Karpas-422 (cell line): ENCODE measurements at places on chromosomes 16 and 17.

- no peak for DNase-seq
Measured at GRCh38 chr17:63189082-63189481, 223.0 kb downstream of the TANC2 start.

GRCh38 chr17:28949185-28950016 lies 1.9 kb downstream of the PHF12 start:
- peak; percentile 89 for DNase-seq

GRCh38 chr17:79984045-79984840 lies 51.4 kb downstream of the TBC1D16 start:
- DNase-seq = no peak

DNA sequence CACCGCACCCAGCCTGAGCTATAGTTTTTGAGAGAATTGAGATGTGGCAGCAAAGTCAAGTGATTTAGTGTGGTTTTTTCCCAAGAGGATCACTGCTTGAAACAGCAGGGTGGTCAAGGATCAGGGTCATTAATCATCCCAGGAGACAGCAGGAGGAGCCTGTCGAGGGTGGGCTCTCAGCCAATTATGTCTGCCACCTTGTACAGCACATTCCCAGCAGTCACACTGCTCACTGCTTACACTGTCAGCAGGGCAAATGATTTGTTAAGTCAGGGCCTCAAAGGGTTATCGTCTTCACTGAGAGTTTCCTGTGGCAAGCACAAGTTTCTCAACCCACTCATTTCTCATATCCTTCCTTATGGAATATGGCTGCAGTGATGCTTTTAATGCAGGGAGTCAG lies 13.2 kb downstream of the B3GNT9 start:
- no peak for DNase-seq

DNA sequence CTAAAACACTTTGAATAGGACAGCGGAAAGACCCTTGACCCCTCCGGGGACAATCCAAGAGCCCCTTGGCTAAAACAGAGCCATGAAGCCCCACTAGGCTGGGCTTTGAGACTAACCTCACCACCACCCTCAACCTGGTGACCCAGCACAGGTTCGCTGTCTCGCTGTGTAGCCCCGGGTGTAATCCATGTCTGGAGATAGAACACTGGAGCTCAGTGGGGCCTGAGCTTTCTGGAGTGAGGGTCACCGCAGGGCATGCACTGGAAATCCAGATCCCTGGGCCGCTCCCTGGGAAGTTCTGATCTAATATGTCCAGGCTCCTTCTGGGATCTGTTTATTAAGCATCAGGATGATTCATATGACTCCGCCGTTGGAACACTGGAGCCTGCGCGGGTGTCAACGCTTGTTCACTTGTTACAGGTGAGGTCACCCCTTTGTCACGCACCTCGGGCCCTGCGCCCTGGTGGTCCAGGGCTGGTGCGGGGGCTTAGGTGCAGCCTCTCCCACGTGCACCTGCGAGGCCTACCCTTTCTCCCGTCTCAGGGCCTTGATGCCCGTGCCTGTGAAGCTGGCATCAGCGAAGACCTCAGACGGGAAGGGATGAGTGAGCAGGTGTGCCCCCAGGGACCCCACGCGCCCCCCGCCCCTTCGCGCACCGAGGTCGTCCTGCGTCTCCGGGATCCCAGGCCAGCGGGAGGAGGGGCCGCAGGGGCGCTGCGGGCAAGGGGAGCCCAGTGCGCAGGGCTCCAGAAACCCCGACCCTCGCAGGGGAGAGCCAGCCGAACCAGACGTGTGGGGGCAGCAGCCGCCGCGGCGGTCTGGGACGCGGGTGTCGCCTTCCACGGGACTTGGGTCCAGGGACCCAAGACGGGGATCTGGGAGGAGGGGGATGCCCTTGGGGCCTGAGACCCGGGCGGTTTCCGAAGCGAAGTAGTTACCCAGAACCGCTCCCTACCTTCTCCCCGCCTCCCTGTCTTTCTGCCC lies 224.1 kb upstream of the FOXF1 start:
- DNase-seq = no peak

- no peak for DNase-seq
Measured at GRCh38 chr16:16062023-16062937, 112.9 kb downstream of the ABCC1 start.

DNA sequence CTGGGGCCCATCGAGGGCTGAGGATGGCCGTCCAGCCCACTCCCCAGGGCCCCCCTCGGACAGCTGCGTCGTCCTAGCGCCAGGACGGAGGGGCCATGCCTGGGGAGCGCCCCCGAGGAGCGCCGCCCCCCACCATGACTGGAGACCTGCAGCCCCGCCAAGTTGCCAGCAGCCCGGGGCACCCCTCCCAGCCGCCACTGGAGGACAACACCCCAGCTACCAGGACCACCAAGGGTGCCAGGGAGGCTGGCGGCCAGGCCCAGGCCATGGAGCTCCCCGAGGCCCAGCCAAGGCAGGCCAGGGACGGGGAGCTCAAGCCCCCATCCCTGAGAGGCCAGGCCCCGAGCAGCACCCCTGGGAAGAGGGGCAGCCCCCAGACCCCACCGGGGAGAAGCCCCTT lies 25.7 kb upstream of the ZFPM1 start:
- no peak for DNase-seq

DNA sequence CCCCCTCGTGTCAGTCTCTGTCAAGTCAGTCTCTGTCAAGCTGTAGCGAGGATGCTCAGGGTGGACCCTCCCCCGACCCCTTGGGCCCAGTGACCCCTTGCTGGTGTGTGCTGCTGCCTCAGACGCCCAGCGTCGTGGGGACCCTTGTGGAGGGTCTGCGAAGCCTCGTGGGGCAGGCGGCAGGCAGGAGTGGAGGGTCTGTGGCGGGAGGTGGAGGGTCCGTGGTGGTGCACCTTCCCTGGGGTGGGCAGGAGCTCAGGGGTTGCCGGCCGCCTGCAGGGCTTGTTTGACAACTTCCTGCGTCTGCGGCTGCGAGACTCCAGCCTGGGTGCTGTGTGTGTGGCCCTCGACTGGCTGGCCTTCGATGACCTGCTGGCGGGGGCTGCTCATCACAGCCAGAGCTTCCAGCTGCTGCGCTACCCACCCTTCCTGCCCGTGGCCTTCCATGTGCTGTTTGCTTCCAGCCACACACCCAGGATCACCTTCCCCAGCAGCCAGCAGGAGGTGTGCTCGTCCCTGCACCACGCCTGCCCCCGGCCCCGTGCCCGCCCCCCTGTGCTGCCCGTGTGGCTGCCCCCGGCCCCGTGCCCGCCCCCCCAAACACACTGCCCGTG lies 5.6 kb downstream of the GNG13 start:
- DNase-seq = no peak

GRCh38 chr16:4611337-4612021 lies 3.2 kb downstream of the UBALD1 start:
- DNase-seq = no peak

- DNase-seq = no peak
Measured at GRCh38 chr17:34167354-34167753, 87.7 kb upstream of the CCL2 start.

DNA sequence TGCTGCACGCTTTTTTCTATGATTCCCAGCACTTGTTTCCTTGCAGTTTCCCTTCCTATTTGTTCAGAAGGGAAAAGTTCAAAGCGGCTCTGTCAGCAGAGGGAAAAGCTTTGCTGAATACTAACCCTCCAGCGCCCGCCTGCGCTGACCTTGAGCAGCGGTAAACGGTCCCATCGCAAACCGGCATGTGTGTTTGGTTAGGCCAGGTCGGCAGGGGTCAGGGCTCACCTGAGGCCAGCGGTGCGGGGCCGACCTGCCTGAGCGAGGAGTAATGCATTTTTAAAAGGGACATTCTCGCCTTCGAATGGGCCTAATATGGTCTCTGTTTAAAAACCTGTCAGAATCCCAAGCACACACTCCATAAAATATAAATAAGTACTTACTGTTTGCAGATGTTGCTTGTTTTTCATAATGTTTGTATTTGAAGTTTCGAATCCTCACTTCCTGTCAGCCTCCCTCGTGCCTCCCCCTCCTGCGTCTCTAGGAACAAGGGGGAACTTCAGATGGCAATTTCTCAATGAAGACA lies 110.1 kb downstream of the IRX3 start:
- no peak for DNase-seq

DNA sequence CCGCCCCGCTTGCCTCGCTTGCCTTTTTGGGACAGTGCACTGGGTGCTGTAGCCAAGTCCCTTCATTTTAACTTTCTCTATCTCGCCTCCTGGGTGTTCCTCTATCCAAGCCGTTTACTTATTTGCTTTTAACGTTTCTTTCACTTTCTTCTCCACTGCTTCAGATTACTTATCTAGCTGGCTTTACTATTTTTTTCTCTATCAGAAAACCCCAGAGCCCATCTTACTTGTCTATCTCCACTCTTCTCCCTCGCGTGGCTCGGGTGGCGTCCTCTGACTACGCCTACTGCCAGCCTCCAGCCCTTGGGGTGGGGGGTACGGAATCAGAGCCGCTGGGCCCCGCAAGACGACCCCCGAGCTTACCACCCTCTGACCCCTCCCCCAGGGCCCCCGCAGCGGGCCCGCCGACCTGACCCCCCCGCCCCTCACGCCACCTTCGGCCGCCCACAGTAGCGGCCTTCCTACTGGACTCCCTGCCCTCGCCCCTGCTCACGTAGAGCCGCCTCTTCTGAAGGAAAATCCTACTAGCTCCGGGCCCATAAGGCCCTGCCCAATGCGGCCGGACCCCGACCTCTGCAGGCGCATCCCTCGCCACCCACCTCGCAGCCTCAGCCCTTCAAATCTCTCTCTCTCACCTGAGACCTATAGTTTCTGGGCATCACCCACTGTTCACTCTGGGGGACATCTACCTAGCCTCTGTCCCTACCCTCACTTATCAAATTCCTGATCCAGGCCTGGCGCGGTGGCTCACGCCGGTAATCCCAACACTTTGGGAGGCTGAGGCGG lies 1.0 kb upstream of the SLC12A4 start:
- DNase-seq = no peak

- no peak for DNase-seq
Measured at GRCh38 chr16:71915350-71915749, 20.0 kb downstream of the IST1 start.

- DNase-seq = no peak
Measured at GRCh38 chr16:59205403-59205802, 471.3 kb upstream of the GOT2 start.

- DNase-seq = peak; percentile 44
Measured at GRCh38 chr16:66026211-66026610, 340.3 kb upstream of the CDH5 start.

DNA sequence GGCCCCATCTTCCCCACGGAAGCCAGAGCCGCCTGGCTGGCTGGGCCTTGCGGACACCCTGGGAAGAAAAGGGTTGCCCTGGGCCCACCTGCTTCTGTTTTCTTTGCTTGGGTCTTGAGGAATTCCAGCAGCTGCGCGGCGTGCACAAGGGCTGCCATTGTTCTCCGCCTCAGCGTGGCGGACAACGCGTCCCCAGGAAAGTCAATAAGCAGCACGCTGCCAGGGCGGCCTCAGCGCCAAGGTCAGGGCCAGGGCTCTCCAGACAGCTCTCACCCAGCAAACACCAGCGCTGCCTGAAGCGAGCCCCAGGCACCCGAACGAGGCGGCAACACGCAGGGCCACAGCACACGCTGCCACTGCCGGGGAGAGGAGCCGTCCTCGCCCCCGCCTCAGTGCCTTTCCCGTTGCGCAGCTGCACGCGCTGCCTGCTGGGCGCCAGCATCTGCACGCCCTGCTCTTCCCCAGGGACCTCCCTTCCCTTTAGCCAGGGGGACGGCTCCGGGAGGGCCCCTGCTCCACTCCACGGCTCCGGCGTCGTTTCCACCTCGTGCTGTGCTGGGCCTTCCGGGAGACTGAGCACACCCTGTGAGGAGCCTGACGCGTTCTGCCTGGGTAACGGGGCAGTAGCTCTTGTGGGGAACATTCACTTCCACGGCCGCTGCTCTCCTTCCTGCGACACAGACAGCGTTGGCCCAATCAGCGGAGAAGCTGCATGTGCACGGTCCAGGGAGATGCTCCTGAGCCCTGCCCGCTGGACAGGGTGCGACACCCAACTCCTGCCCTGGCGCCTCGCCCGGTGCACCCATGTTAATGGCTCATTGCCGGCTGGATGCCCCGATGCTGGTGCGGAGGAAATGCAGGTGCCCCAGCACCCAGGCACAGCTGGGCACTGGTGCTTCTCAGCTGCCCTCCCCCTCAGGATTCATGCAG lies 57.8 kb downstream of the LMF1 start:
- no peak for DNase-seq

- peak; percentile 76 for DNase-seq
Measured at GRCh38 chr16:46972429-46973206, 856 bp downstream of the DNAJA2 start.

GRCh38 chr17:76368545-76368944 lies 14.8 kb upstream of the PRPSAP1 start:
- DNase-seq = no peak

- DNase-seq = no peak
Measured at GRCh38 chr17:20279631-20280030, 187.7 kb downstream of the LGALS9B start.

- DNase-seq = no peak
Measured at GRCh38 chr16:84446084-84446483, 58.4 kb downstream of the MEAK7 start.

GRCh38 chr16:49417354-49417753 lies 43.8 kb downstream of the C16orf78 start:
- DNase-seq = no peak

DNA sequence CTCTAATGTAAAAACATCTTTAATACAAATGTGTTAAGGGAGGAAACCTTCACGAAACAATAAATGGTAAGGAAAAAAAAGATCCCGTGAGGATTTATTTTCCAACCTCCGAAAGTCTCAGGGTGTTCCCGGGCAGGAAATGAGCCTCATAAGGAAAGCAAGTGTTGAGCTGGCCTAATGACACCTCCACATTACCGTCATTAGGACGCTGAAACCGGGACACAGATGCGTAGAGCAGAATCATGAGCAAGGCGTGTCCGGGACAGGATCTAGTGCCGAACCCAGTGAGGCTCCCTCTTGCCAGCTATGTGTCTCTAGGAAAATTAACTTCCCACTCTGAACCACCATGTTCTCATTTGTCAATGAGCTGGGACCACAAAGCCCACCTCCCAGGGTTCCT lies 22.7 kb upstream of the CYTH1 start:
- DNase-seq = no peak

DNA sequence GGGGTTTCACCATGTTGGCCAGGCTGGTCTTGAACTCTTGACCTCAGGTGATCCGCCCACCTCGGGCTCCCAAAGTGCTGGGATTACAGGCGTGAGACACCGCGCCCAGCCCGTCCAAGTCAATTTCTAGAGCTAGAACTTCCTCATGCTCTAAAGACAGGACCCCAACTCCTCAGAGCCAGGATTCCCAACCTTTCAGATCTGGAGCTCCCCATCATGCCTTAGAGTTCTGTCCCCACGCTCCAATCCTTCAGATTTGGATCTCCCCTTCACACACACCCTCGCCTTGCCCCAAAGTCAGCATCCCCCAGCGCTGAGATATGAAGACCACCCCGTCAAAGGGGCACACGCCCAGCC lies 448 bp downstream of the KCTD19 start:
- DNase-seq = no peak

DNA sequence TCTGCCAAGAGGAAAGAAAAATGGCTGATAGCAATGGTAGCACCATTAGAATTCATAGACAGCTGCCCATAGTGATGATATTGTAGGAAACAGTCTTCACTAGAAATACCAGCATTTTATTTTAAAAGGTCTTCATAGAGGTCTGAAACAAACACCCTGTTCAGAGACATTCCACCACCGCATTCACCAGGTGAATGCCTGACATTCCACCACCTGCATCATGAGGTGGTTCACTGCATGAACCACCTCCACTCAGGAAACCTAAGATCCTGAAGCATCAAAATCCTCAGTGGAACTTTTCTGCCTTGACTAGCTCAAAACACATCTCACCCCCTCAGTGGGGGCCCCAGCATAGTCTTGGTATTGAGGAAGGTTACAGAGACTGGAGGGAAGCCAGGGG lies 91.5 kb upstream of the COX10 start:
- no peak for DNase-seq
